ENCODE measurements at places on chromosomes 7 and 10. TPM values are rescaled to one million over a fixed set of nuclear protein-coding genes. Genes with fewer than 3 reads are reported as not detected.

The PRKG1 gene
- total RNA-seq: 0.01 TPM

The TRUB1 gene
- 14.7 TPM for total RNA-seq

The KLF14 gene
- total RNA-seq: 0.06 TPM

The CFTR gene
- not detected for total RNA-seq

The PRR15 gene
- 4.6 TPM for total RNA-seq

The MMD2 gene
- total RNA-seq: not detected

The ITGA8 gene
- not detected for total RNA-seq

The LRRD1 gene
- not detected for total RNA-seq

The UNCX gene
- not detected for total RNA-seq

The ZC3HAV1L gene
- total RNA-seq: 4.0 TPM

The ESYT2 gene
- total RNA-seq: 118 TPM

The ZPBP gene
- total RNA-seq: not detected

The OR9A2 gene
- total RNA-seq: not detected

The ZDHHC16 gene
- 52.0 TPM for total RNA-seq

The FAM25C gene
- total RNA-seq: 3.0 TPM

The SPDYE9 gene
- total RNA-seq: not detected

The SFRP4 gene
- 4.3 TPM for total RNA-seq

The ANKRD22 gene
- total RNA-seq: 0.40 TPM

The NUTM2E gene
- 0.43 TPM for total RNA-seq

The SCART1 gene
- total RNA-seq: 0.10 TPM

The ACSL5 gene
- total RNA-seq: 0.39 TPM

The CALHM1 gene
- not detected for total RNA-seq

The NFE2L3 gene
- 7.5 TPM for total RNA-seq

The PDK4 gene
- total RNA-seq: 28.0 TPM

The THSD7A gene
- 1.4 TPM for total RNA-seq

The HOXA7 gene
- total RNA-seq: 5.2 TPM

The GNB2 gene
- 270 TPM for total RNA-seq

The GNAT3 gene
- total RNA-seq: not detected

The SCIN gene
- 0.39 TPM for total RNA-seq

The ADRB1 gene
- total RNA-seq: 0.91 TPM

The PLEKHS1 gene
- 0.06 TPM for total RNA-seq

The CSGALNACT2 gene
- 11.7 TPM for total RNA-seq

The SLC16A9 gene
- 0.13 TPM for total RNA-seq

The SFRP5 gene
- total RNA-seq: 2.5 TPM

The AASS gene
- total RNA-seq: 0.13 TPM

The CYP3A5 gene
- 1.1 TPM for total RNA-seq

The CYP3A4 gene
- 0.10 TPM for total RNA-seq

The HABP2 gene
- total RNA-seq: 0.09 TPM

The NXPH1 gene
- total RNA-seq: not detected

Data from A549 treated with AZD2906 at 1 μM for 4 hours (cell line).